ENCODE measurements at places on chromosomes 13 and 19. TPM values are rescaled to one million over a fixed set of nuclear protein-coding genes. Genes with fewer than 3 reads are reported as not detected.

DNA sequence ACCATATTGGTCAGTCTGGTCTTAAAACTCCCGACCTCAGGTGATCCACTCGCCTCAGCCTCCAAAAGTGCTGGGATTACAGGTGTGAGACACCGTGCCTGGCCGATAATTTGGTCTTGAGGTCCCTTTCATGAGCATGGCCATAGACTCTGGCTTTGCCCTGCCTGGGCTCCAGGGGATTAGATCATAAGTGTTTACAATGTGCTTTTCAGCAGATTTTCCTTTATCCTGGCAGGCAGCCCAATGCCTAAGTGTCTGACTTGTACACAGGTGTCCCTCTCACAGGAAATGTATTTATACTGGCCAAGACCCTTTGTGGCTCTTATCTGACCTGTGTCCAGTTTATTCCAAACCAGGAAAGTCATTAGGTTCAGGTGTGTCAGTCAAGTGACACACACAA, 15.9 kb downstream of the BCAM start:
- DNase-seq = no peak

B3GNT3 gene
- not detected for total RNA-seq

KRTDAP gene
- total RNA-seq = not detected

GRCh38 chr13:42377640-42378382, 105.9 kb downstream of the AKAP11 start:
- DNase-seq = no peak

DNA sequence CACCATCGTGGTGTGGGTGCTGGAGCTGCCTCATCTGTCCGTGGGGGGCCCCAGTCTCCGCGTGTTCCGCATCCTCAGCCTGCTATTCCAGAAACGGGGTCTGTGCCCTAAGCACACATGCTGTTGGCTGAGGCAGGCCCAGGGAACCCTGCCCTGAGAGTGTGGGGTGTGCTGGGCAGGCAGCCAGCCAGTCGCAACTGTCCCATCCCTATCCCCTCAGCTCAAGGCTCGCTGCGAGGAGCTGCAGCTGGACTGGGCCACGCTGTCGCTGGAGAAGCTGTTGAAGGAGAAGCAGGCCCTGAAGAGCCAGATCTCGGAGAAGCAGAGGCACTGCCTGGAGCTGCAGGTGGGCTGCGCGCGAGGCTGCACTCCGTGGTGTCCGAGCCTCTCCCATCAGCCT, 21.9 kb downstream of the PLEKHJ1 start:
- DNase-seq = no peak

GRCh38 chr13:74040200-74040599, 94.0 kb downstream of the KLF12 start:
- peak; percentile 31 for DNase-seq

IER2 gene
- 17.5 TPM for total RNA-seq
